ENCODE measurements at places on chromosomes 2 and 18.

DNA sequence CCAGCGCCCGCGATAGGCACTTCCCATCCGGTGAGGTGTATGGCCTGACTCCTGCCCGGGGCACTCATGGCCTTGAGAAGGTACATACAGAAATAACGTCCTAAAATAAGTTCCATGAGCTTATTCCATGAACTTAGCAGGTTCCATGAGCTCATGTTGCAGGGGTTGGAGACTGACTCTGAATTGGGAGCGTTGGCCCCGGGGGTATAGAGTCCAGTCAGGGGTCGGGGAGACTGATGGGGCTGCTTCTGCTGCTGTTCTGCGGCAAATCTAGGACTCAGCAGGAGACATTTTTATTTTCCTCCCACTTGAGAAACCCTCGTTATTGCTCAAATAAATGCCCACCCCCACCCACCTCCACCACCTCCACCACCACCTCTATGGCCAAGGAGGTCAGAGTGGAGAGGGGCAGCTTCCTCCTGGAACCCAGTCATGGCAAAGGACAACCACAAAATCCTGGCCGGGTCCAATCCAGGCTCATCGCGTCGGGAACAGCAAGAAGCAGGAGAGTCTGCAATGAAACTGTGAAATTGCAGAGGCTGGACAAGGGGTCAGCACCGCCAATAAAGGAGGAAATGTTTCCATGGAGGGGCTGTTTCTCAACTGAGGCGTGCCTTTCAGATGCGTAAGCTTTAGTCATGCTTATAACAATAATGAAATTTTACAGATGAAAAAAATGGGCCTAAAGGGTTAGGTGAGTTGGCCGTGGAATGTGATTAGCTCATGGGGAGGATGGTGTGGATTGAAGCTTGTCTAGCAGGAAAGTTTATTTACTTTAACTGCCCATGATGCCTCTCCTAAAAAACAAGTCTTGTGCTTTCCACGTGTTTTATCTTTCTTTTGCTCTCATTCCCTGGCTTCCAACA is 136.6 kb upstream of the ALKAL2 start:
- DNase-seq, result no peak

GRCh38 chr2:3913166-3913565 is 209.8 kb downstream of the DCDC2C start:
- DNase-seq, result no peak

- no peak for DNase-seq
Measured at GRCh38 chr2:119218478-119219064, 5.1 kb upstream of the STEAP3 start.

DNA sequence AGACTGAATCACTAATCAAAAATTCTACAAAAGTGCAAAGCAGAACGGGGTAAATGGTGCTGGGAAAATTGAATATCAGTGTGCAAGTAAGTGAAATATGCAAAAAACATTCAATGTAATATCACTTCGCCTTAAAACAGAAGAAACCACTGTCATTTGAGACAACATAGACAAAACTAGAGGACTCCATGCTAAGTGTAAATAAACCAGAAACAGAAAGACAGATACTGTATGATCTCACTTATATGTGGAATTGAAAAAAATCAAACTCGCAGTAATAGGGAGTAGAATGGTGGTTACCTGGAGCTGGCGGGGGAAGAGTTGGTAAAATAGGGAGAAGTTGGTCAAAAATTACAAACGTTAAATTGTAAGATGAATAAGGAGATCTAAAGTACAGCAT is 1420.0 kb upstream of the CDH2 start:
- no peak for DNase-seq

DNA sequence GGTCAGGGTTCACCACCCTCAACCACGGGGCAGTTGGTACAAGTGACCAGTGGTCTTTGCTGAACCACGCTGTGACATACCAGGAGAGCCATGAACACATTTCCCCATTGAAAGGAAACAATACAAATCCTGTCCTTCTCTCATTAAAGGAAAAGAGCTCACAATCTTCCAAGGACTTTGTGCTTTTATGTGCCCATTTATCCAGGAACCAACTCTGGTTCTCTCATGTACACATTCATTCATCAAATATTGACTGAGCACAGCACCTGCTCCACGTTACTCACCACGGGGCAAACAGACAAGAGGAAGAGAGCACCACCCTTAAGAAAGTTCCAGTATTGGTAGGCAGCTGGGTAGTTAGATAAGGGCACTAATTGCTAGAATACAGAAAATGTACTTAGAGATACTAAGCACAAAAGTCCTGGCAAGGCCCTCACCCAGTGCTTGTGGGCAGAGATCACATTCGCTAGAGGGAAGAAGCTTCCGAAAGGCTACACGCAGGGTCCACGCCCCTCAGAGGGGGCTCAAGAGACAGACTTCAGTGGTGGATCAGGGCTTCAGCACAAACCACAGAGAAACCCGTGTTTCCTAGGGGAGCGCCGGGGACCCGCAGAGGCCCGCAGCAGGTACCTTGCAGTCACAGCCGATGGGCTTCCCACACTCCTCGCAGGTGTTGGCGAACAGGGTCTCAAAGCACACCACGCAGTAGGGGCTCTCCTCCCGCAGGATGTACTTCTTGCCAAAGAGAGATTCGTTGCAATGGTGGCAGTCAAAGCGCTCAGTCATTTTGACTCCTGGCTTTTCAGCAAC is 12.9 kb downstream of the FHL2 start:
- no peak for DNase-seq

DNA sequence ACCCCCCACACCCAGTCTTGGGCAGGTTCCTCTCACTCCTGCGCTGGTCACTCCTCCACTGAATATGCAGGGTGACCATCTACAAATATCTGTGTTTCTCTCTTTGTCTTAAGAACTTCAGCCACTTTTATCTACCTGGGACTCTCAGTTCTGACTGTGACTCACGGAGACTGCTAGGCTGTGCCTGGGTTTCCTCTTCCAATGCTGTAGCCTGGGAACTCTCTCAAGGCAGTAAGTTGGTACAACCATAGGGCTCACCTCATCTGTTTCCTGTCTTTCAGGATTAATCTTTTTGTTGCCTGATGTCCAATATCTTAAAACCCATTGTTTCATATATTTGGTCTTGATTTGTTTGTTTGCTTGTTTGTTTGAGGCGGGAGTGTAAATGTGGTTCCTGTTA is 47.2 kb upstream of the ZNF396 start:
- DNase-seq, result no peak

DNA sequence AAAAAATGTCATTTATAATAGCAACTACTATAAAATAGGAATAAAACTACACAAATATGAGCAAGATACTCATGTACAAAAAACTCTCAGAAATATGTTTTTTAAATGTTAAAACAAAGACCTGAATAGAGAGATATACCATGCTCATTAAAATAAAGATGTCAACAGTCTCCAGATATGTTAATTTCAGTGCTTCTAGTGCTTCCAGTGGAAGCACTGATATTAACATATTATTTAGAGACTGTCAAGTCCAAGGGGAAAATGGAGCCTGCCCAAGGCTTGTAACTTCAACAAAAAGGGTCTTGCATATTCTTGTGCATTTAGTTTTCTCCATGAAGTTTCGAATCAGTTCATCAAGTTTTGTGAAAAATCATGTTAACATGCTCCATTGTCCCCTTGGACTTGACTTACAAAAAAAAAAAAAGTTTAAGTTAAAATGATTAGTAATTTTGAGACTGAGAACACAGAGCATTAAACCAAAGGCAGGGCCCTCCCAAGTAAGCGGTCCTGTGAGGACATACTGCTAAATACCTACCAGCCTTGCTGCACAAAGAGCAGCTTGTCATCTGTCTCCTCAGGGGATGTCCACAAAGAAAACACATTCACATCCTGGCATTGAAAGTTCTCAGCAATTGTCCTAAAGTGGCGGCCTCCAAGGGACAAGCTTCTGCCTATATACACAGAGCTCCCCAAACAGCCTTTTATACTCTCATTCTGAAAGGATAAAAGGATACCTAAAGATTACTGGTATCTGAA is 501.9 kb upstream of the CHAC2 start:
- DNase-seq, result no peak

GRCh38 chr2:74001781-74002504 is 17.2 kb downstream of the TET3 start:
- no peak for DNase-seq

DNA sequence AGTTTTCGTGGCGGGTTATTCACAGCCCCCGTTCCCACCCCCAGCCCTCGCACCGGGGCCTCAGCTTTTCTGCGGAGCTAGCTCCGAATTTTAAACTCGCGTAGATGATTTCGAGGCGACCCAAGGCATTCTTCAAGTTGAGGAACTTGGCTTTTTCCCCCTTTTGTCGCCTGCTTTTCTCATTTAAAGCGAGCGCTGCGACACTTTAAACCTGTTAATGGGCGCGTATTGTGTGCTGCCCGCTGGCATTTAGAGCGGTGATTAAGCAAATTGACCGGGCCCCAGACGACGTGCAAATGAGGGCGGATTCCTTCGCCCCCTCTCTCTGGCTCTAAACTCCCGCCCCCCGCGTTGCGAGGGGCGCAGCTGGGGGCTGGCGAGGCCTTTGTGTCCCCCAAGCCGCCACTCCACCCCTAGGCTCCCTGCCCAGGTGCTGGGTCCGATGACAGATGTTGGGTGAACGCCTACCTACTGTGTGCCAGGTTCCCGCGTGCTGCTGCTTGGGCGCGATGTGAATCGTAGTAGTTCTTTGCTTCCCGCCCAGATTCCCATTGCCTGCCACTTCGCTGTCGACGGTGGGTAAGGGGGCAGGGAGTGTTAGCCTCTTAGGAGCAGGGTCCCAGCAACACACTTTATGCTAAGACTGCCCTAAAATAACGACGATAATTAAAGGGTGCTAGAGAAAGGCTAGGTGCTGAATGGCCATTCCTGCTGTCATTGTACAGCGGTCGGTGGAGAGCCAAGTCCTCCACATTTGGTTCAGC is 1.9 kb downstream of the TCF7L1 start:
- DNase-seq, result no peak

DNA sequence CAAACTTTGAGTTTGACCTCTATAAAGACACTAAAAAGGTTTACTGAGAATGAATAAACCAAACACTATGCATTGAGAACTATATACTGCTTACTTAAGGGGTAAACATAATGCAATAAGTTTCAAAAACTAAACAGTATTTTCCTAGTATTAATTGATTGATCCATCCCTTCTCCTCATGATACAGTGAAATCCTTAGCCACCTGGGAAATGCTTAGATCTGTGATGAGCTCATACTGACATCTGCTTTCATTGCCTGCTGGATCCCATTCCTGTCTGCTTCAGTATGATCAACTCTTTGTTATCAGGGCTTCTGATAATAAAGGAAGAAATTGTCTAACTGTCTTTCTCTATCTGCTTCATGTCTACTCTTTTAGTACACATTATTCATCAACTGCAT is 74.9 kb upstream of the UBE2E3 start:
- no peak for DNase-seq

DNA sequence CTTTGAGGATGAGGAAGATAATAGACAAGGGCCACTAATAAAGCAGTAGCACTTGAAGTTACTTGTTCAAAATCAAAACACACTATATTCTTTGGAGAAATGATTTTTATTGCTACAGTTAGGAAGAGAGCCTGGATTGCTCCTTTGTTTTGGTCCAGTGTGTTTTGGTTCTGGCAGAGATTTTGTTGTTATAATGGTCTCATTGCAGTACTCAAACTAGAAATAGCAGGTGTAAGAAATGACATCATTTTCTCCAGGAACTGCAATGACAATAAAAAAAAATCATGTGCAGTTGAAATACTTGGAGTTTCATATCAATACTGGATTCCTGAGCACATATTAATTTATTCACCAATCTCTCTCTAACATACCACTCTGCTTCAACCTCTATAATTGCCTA is 490.3 kb downstream of the CCDC85A start:
- no peak for DNase-seq

GRCh38 chr2:149141046-149141445 is 102.5 kb downstream of the LYPD6B start:
- DNase-seq, result no peak

DNA sequence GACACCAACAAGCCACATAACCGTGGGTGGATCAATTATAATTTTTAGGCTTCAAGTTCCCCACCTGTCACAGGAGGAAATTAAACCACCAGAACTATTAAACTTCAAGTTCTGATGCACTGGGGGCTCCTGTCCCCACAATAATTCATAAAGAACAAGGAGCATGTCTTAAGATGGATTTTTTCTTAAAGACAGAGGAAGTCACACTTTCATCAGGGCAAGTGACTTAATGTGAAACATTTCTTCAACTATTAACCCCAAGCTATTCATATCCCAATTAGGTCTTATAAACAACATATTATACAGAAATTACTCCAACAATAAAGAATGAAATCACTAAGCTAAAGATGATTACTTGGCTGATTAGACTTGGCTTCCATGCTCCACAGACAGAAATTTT is 292.5 kb downstream of the ETAA1 start:
- DNase-seq, result no peak

- no peak for DNase-seq
Measured at GRCh38 chr2:119053700-119054436, 104.7 kb downstream of the C1QL2 start.

GRCh38 chr2:237592425-237592980 is 2.0 kb upstream of the RAB17 start:
- no peak for DNase-seq

GRCh38 chr2:202001826-202002225 is 31.8 kb upstream of the FZD7 start:
- DNase-seq, result no peak

GRCh38 chr2:42659609-42660008 is 91.2 kb downstream of the MTA3 start:
- no peak for DNase-seq

- no peak for DNase-seq
Measured at GRCh38 chr2:159026170-159026569, 57.7 kb downstream of the TANC1 start.

GRCh38 chr18:28168725-28169124 is 8.2 kb downstream of the CDH2 start:
- DNase-seq, result no peak

GRCh38 chr2:11989354-11989703 is 242.9 kb downstream of the LPIN1 start:
- DNase-seq, result no peak

DNA sequence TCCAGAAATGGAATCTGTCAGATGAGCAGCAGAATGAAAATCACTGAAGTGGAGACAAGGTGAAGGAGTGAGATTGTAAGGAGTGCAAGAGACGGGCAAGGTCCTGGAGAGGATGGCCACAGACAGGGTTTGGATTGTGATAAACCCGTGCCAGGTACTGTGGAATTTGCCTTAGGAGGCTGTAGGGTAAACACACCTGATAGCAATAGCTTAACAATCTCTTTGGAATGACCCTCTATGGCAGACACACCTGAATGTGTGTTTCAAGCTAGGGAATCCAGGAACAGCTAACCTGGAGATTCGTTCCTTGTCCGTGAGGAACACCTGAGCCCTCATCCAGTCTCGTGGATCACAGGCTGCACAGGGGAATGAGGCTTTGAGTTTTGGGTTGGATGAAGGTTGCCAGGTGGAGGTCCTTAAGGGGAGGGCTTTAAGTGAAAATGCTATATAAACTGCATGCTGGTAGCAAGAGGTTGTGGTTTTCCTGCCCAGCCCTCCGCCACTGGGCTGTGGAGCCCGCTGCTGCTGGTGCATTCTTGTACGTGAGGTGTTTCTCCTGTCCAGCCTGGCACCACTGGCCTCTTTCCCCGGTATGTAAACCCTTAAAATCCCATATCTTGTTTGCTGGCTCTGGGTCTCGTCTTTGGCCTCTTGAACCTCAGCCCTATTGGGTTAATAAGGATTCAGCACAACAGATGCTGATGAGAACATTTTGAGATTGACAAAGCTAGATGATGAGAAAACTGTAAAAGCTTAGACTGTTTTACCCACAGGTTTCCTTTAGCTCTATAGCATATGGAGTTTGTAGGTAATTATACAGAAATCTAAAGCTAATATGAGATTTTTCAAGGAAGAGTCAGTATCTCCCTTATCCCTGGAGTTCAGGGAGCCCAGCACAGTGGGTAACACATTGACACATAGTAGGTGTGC is 117.9 kb downstream of the ARHGAP15 start:
- DNase-seq, result no peak

- no peak for DNase-seq
Measured at GRCh38 chr2:33250417-33251029, 225.9 kb upstream of the RASGRP3 start.
